Stimulated activated CD4-positive, alpha-beta T cell treated with anti-CD3 and anti-CD28 coated beads, Interleukin-12 subunit alpha, Interleukin-12 subunit beta, amount 100 ng/mL, for 48 hours (primary cell): ENCODE measurements at places on chromosomes 4 and X.

GRCh38 chr4:74890341-74890740, 42.6 kb upstream of the PARM1 start:
- no peak for DNase-seq

DNA sequence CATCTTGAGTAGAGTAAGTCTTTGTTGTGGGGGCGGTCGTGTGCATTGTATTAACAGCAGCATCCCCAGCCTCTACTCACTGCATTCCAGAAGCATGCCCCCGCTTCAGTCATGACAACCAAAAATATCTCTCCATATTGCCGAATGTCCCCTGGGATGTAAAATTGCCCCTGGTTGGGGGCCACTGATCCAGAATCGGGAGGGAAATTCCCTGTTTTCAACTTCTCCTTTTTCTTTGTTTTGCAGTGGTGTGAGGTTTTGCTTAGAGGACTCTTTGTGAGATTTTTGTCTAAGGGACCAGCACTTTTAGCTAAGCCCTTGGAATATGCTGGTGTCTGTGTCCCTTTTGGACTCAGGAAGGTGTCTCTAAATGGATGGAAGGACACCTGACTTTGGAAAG, 3.0 kb upstream of the IL13RA1 start:
- no peak for DNase-seq

DNA sequence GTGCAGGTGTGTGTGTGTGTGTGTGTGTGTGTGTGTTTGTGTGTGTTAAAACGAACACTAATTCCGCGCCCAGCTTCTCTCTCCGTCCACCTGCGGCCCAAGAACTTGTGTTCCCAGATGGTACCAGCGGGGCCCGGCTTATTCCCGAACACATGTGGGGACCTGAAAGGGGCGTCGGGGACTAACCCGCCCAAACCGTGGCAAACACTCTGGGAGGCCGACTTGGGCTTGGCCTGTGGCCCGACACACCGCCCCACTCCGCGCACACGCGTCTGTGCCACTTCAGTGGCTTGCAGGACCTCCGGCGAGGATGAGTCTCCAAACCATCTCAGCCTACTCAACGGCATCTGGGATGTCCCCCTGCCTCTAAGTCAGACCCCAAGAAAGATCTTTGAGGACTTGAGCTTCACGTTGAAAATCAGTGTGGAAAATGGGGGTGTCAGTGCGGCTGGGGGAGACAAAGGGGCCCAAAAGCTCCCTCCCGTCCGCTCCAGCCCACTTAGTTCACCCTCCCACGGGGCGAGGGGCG, 790 bp upstream of the HHIP start:
- no peak for DNase-seq

DNA sequence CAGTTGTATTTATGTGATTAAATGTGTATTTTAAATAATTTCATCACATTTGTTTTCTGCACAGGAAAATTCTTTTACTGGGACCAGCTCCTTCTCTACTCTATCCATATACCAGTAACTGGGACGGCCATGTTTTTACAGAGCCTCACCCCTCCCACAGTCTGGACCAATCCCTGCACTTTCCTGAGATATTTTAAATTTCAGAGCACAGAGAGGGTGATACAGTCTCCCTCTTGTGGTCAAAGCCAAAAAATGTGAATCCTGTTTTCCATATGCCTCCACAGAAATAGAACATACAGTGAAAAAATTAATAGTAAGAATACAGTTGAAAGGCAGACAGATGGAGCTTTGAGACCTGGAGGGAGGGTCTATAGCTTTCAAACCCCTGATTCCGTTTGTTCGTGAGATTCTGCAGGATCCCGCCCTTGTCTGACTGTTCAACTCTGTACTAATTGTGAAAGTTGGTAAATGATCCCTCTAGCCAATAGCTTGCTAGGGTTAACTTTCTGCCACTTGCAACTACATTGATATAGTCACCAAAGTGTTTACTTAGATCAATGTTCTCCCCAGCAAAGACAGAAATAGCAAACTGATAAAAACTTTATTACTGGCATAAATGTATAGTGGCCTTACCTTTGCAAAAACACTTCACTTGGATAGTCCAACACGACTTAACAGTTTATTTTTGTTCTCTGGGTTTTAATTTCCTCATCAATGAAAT, 172.2 kb downstream of the PPARGC1A start:
- no peak for DNase-seq

GRCh38 chr4:142124874-142125273, 488.5 kb downstream of the IL15 start:
- no peak for DNase-seq

- DNase-seq: no peak
These were observed 18.0 kb downstream of the OPHN1 start for GRCh38 chrX:68415316-68415715.

- no peak for DNase-seq
These were observed 161.5 kb downstream of the ARHGAP6 start for GRCh38 chrX:11504234-11504633.

- no peak for DNase-seq
These were observed 7.0 kb downstream of the RS1 start for GRCh38 chrX:18664947-18665346.

- DNase-seq: no peak
These were observed 29.0 kb downstream of the CLDN22 start for GRCh38 chr4:183291070-183291469.

DNA sequence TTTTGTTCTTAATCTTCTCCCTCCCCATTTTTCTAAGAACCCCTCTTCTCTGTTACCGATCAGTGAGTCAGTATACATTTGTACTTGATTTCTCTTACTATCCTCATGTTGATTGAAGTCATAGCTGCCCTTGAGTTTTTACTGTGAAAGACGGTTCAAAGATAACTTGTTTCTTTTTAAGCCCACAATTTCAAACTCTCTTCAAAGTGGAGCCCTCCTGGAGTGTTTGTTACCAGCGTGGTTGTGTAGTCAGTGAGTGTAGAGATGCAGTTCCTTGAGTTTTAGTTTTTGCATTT, 7.9 kb downstream of the PPP1R3F start:
- no peak for DNase-seq
